ENCODE measurements at places on chromosomes 1 and 21.

DNA sequence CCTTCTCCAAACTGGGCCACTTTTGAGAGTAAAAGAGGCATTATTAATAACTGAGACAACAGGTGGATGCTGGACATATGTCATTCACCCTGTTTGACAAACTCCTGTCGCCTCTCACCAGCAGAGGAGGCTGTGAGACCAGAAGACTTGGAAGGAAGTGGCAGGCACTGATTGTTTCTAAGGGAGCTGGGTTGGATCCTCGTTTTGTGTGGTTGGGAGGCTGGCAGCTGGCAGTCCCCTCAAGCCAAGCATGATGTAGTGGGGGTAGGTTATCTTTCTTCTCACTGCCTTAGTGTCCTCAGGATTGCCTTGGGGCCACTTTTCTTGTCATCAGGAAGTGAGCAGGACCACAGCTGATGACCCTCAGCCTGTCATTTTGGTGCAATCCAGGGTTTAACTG, 86.5 kb upstream of the KCNJ15 start:
- DNase-seq: no peak

DNA sequence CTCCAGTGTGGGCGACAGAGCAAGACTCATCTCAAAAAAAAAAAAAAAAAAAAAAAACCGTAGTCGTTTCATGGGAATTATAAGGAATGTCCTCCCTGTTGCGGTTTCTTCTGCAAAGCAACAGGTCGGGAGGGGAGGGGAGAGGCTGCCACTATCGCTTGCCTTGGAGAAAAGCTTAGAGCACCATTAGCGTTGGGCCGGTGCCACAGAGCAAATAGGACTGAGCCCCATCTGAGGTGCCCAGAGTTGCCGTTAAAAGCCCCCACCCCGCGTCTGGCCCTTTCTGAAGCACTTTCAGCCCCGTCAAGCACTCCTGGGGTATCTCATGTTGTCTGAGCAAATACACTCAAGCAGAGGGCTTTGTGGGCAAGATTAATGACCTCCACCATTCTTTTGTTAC, 2.2 kb downstream of the RIPPLY3 start:
- peak; percentile 92 for DNase-seq

- no peak for DNase-seq
These were observed 16.1 kb upstream of the DPYD start for GRCh38 chr1:97936976-97937375.

GRCh38 chr1:167412920-167413319, 105.4 kb downstream of the CD247 start:
- no peak for DNase-seq

DNA sequence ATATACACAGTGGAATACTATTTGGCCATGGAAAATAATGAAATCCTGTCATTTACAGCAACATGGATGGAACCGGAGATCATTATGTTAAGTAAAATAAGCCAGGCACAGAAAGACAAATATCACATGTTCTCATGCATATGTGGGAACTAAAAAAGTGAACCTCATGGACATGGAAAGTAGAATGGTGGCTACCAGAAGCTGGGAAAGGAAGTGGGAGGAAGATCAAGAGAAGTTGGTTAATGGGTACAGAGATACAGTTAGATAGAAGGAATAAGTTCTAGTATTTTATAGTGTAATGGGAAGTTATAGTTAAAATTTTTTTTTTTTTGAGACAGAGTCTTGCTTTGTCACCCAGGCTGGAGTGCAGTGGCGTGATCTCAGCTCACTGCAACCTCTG, 34.8 kb upstream of the CREG1 start:
- DNase-seq: no peak

GRCh38 chr1:14843525-14843924, 245.0 kb downstream of the KAZN start:
- DNase-seq: no peak

GRCh38 chr21:17270229-17270628, 242.6 kb upstream of the CXADR start:
- peak; percentile 33 for DNase-seq

DNA sequence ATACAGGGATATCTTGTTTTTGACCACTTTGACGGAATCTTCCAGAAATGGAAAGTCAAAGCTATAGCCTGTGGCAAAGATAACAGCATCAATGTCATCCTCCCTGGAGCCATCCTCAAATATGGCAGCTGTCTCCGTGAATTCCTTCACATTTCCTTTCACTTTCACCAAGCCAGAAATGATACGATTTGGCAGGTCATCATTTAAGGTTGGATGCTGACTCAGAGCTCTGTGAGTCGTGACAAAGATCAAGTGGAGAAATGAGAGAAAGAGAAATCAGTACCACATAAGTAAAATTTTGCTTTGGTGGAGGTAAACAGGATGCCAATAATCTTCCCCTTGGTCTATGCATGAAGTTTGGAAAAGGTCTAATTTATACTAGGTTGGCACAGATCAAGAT, 23.9 kb downstream of the FMO5 start:
- no peak for DNase-seq

GRCh38 chr21:27314131-27314530, 347.2 kb upstream of the ADAMTS5 start:
- no peak for DNase-seq

DNA sequence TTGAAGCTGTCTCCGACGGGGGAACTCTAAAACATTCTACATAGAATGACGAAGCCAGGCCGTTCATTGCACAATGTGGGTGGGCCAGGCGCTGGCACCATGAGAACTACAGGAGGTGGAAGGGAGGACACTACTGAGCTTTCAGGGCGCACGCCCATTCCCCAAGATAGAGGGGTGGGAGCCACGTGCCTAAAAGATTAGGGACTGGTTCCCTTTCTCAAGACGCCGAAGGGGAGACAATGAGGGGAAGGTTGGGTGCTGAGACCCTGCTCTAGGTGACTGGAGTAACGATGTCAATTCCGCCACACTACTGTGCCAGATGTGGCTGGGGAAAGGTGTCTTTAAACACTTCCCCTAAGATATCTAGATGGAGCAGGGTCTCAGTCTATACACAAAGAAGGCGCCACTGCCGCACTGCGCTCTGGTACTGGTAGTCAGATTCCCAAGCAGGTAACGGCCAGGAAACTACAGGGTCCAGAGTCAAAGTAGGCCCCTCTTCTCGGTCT, 782 bp downstream of the CSDE1 start:
- DNase-seq: no peak

DNA sequence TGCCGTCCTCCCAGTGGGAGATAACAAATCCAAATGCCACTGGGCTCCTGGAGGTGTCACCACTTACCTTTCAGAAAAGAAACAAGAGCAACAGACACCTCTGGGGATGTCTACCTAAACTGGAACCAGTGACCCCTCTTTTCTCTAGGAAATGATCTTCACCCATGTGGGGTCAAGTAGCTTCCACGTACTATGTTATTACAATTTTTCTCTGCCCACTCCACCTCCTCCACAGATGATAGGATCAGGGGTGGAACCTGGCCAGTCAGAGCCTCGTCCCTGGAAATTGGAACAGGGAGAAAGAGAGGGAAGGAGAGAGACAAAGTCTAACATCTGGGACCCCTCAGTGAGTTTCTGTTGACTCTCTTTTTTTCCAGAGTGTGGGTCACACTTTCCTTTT, 50.1 kb downstream of the H3-3A start:
- no peak for DNase-seq

- peak; percentile 72 for DNase-seq
These were observed 636 bp upstream of the YRDC start for GRCh38 chr1:37808369-37809319.

GRCh38 chr1:212692774-212693644, 6.6 kb downstream of the BATF3 start:
- no peak for DNase-seq

DNA sequence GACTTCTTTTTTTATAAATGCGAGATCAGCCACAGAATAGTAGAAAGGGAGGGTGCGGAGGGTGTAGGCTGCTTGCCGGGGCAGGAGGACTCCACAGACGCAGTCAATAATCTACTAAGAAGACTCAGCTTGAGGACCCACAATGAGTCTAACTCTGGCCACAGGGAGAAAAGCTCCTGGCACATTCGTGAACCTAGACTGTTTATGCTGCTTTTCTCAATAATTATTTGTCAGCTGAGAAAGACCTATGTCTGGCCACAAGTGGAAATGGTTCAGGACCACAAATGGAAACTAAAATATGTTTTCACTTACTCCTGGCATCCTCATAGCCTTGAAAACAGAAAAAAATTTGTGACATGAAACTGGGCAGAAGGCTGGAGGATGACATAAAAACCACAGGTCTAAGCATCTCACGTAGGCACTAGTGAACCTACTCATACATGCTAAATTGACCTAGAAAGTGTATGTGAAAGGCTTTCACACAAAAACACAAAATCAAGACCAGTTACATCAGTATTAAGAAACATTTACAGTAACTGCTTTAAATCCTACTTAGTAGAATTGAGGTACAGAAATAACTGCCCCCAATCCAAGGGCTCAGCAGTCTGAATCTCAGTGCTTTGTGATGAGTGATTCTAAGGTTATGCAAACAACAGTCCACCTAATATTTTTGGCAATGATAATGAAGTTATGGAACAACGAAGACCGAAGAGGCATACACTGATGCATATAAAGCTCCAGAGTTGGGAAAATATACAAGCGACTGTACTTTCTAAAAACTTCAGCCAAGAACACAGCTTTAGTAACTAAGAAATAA, 159.5 kb downstream of the SLC45A1 start:
- no peak for DNase-seq

- no peak for DNase-seq
These were observed 746 bp downstream of the TADA1 start for GRCh38 chr1:166875302-166875733.

GRCh38 chr1:119294199-119294598, 74.4 kb upstream of the HAO2 start:
- DNase-seq: no peak

DNA sequence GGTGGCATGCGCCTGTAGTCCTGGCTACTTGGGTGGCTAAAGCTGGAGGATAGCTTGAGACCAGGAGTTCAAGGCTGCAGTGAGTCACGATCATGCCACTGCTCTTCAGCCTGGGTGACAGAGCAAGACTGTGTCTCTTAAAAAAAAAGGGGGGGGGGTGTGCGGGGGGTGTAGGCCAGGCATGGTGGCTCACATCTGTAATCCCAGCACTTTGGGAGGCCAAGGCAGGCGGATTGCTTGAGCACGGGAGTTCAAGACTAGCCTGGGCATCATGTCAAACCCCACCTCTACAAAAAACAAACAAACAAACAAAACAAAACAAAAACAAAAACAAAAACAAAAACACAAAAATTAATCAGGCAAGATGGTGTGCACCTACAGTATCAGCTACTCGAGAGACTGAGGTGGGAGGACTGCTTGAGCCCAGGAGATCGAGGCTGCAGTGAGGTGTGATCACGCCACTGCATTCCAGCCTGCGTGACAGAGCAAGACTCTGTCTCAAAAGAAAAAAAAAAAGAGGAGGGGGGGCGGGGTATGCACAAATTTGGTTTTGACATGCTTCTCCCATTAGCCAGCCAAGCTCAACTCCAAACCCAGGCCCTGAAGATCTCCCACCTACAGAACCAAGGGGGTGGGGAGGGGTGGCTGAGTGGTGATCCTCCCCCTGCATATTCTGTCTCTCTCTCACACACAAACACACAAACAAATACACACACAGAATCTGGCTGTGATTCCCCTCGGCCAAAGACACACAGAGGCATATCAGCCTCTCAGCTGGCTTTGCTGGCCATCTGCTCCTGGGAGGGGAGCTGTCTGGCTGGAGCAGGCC, 3.1 kb downstream of the PTAFR start:
- no peak for DNase-seq

- peak; percentile 60 for DNase-seq
These were observed 18.0 kb downstream of the SERTAD4 start for GRCh38 chr1:210250665-210250997.

DNA sequence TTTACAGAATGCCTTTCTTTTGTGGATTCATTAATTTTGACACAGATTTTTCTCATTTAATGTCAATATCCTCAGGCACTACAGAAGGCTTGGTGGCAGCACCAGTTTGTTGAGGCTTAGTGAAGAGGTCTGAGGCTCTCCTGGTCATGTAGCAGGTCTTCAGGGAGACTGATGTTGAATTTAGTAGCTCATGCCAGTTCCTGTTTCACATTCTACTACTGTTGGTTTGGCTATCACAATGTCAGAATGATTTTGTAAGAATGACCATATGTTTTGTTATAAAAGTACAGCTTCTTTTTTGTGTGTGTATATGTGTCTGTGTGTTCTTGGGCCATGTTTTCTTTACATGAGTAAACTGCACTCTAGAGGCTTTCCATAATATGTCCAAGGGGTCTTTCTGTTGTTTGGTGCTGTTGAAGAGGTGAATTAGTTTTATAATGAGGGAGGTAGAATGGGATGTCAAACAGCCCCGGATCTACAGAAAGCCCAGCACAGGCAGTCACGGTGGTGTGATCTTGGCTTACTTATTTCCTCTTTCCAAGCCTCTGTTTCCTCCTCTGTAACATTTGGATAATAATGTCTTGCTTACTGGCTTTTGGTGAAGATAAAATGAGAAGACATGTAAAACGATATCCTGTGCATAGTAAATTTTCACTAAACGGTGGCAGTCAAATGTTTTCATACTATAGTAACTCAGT, 32.0 kb downstream of the C1orf21 start:
- no peak for DNase-seq

- no peak for DNase-seq
These were observed 2.9 kb upstream of the MTF1 start for GRCh38 chr1:37862330-37862729.

- no peak for DNase-seq
These were observed 85.7 kb upstream of the ARTN start for GRCh38 chr1:43847882-43848281.

- no peak for DNase-seq
These were observed 28.1 kb upstream of the B3GALNT2 start for GRCh38 chr1:235532360-235532759.

- DNase-seq: no peak
These were observed 8.7 kb downstream of the RGS18 start for GRCh38 chr1:192167011-192167410.

- DNase-seq: no peak
These were observed 364.8 kb downstream of the CEP170 start for GRCh38 chr1:242890192-242890741.

DNA sequence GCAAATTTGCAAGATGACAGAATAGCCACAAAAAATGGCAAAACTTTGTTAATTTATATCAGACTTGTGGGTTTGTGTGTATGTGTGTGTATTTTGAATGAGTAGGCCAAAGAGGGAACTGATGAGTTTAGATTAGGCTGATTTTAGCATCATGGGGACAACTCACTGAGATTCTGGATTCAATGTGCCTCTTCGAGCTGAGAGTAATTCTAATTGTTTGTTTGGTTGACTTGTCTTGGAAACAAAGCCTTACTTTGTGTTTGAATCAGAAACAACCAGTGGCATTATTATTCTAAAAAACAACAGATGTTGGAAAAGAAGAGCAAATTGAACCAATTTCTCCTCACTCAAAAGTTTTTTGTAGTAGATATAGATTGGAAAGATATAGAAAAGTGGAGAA, 40.5 kb upstream of the C21orf91 start:
- no peak for DNase-seq

DNA sequence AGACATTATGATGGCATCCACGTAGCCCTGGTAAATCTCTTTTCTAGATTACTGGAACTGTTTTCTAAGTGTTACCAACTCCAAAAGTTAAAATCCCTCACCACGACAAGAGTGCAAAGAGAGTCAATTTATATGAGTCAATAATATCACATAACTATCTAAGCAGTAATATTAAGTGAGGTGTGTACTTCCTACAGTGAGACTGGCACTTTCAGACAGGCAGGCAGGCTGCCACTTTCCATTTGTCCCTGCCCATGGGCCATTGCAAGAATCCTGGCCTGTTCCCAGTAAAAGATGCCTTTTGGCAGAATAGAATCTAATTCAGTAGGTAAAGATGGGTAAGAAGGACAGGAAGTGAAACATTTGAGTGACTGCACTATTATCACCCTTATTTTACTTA, 355.6 kb downstream of the PTBP2 start:
- no peak for DNase-seq
